ENCODE measurements at places on chromosomes 4 and X.

- DNase-seq = no peak
Measured at GRCh38 chr4:177256950-177257349, 52.7 kb upstream of the NEIL3 start.

DNA sequence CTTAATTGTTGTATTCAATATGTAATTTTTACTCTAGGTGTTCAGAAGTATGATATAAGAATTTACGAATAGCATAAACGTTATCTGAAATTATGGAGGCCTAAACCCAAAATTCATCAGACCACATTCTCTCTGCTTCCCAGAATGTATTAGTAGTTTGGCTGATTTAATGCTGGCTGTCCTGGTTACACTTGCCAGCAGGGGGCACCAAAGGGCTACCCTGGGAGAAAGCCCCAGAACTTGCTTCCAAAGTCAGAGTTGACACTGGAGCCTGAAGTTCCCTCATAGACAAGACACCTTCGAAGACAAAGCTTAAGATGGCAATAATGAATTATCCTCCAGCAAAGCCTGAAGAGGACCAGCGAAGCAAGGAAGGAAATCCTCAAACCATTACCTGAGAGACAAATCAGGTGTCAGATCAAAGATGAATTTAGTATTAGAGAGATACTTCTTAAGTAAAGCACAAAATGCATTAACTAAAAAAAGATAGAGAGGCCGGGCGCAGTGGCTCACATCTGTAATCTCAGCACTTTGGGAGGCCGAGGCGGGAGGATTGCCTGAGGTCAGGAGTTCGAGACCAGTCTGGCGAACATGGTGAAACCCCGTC is 11.3 kb upstream of the ANOS1 start:
- DNase-seq = no peak

DNA sequence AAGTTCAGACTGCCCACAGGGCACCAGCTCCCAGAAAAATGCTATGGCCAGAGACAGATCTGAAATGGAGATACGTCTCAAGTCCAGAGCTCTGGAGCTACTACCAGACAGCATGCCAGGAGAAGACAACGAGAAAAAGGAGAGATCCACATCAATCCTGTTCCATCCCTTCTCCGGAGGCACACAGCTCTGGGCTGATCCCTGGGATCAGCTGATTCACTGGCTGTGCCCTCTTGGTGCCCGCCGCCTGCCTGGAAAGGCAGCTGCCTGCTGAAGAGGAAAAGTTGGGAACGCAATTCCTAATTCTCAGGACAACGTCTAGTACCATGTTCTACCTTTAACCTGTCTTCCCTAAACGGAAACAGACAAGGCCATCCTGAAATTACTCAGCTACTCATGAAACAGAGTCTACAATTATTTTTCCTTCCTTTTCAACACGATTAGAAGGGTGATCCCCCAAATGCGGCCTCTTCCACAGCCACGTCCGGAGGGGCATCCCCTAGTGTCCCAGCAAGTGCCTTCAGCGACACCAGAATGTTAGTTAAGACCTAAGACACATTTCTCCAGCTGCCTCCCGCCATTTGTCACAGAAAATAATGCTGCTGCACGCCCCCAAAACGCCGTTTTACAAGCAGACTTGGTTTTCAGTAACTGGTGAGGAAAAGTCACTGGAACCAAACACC is 2.4 kb downstream of the ZFYVE28 start:
- no peak for DNase-seq

DNA sequence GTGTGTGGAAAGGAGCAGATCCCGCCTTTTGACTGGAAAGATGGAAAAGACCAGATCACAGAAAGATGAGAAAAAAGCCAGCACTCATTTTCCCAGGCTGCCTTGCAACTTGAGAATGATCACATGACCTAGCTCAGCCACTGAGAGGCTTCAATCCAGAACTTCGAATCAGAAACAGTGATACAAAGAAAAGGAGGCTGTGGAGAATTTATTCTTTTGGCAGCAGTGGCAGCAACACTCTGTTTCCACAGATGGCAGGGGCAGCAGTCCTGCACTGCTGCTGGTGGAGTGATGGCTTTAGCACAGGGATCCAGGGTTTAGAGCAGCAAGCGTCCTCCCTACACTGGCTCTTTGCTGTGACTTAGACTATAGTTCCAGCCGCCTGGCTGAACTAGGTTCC is 77.8 kb upstream of the SH3RF1 start:
- no peak for DNase-seq

DNA sequence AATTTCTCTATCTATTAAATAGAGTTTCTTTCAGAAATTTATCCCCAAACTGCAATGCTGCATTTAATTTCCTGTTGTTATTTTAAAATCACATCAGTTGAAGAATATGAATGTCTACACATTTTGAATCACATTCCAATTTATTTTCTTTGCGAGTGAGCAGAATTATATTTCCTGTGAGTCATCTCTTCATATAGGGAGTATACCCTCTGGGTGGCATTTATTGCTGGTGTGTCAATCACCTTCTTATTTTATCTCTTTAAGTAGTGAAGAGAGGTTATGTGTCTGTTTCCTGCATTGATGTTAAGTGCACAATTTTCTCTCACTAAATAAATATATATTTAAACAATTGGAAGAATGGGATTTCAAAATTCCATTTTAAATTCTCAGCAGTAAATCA is 511.0 kb upstream of the ATOH1 start:
- DNase-seq = no peak

GRCh38 chr4:7642741-7643458 is 208.2 kb upstream of the PSAPL1 start:
- no peak for DNase-seq

- DNase-seq = no peak
Measured at GRCh38 chrX:43813898-43814297, 68.4 kb downstream of the MAOB start.

- no peak for DNase-seq
Measured at GRCh38 chr4:133355633-133356032, 206.5 kb downstream of the PCDH10 start.

- DNase-seq = no peak
Measured at GRCh38 chr4:7760706-7761105, 179.0 kb downstream of the AFAP1 start.

- no peak for DNase-seq
Measured at GRCh38 chrX:42399632-42400024, 378.3 kb downstream of the PPP1R2C start.

Measured in ureter (tissue), 1 donor.